MG63 (cell line): ENCODE measurements at places on chromosomes 7 and 10.
A peak's percentile ranks its signal among the peaks of the same experiment; 100 is the strongest.

GRCh38 chr10:14648005-14648765 is 126.5 kb downstream of the FAM107B start:
- no peak for DNase-seq

DNA sequence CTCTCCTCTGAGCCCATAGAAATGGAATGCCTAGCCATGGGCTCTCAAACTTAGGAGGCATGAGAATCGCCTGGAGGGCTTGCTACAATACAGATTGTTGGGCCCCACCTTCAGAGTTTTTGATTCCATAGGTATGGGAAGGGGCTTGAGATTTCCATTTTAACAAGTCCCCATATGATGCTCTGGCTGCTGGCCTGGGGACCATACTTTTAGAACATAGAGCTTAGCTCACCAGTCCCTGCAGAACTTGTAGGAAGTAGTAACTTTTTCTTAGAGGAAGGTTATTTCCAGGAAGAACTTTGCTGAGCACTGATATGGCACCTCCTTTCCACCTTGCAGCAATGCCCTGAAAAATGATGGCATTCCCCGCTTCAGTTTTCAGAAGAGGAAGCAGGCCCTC is 177.0 kb upstream of the ZMIZ1 start:
- no peak for DNase-seq

GRCh38 chr7:135601182-135601581 is 43.5 kb downstream of the NUP205 start:
- no peak for DNase-seq

DNA sequence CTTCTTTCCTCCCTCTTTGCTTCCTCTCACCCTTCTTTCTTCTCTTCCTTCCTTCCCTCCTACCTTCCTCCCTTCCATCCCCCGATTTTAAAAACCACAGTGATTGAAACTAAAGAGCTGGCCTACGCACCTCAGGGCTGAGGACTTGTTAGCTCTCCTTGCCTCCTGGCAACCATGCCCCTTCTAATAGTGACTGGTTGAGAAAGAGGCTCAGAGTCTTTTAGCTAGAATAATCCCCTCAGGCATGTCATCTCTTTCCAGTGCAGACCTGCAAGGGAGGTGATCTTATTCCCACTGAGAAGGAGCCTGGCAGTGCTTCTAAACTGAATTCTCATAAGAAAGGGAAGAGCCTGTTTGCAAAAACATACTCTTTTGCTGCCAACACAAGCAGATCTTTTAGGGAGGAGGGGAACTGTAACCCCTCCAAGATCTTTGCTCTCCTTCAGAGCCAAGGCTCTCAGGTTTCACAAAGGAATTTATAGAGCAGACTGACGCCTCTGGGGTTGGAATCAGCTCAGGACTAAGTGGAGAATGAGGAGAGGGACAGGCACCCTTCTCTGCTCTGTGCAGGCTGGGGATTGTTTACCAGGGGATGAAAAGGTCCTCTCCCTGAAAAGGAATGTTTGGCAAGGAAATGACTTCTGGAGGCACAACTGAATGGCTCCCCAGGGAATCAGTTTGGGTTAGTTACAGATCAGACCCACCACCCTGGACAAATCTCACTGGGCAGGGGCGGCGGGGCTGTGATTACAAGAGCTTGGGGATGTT is 9.4 kb upstream of the ANKRD1 start:
- peak; percentile 80 for DNase-seq

DNA sequence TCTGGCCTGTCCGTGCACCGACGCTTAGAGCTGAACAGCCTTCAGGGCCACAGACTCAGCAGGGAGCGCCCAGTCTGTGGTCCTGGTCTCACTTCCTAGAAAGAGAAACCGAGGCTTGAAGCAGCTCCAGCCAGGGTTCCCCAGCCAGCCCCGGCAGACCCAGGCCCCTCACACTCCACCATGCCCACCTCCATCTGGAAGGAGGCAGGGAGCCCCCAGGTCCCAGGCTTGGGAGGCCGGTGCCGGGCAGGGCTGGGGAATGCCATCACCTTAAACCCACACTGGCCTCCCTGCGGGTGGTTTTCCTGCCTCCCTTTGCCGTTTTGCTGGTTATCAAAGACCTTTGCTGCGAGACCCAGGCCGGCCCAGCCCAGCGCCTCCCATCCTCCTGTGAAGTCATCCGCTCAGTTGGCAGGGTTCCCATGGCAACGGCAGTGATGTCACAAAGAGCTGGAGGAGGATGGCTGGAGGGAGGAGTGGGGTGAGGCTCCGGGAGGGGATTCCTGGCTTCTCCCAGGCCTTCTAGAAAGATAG is 24.0 kb downstream of the ELFN1 start:
- DNase-seq = no peak

DNA sequence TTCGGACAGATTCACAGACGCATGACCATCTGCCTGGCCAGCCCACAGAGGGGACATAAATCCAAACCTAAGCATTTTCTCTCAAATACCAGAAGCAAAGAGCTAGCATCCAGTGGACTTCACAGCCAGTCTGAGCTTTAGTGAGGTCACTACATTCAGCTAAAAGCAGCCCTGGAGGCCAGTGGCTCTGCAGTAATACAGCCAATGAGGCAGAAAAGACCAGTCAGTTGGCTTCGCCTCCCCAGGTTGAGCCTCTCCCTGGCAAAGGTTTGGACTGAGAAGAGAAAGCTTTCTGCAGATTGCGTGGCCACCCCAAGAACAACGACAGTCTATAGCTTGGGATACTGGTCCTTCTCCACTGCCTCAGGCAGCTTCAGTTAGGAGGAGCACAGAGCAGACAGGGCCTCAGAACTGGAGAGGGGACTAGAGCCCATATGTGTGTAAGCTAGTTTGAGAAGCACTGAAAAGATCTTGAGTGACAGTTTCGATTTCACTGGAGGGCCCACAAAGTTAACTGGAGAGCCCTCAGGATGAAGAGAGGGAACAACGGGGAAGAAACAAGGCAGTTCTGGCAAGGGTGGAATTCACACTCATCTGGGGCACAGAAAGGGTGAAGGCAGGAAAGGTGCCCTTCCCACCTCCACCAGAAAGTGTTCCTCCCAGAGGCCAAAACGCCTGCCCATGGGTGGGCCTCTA is 3.8 kb downstream of the WDR91 start:
- DNase-seq = no peak

GRCh38 chr7:94970085-94970576 is 62.7 kb downstream of the PPP1R9A start:
- no peak for DNase-seq

GRCh38 chr7:14395860-14396259 is 406.4 kb upstream of the ETV1 start:
- DNase-seq = no peak

GRCh38 chr10:78640796-78641636 is 427.8 kb upstream of the ZMIZ1 start:
- no peak for DNase-seq

DNA sequence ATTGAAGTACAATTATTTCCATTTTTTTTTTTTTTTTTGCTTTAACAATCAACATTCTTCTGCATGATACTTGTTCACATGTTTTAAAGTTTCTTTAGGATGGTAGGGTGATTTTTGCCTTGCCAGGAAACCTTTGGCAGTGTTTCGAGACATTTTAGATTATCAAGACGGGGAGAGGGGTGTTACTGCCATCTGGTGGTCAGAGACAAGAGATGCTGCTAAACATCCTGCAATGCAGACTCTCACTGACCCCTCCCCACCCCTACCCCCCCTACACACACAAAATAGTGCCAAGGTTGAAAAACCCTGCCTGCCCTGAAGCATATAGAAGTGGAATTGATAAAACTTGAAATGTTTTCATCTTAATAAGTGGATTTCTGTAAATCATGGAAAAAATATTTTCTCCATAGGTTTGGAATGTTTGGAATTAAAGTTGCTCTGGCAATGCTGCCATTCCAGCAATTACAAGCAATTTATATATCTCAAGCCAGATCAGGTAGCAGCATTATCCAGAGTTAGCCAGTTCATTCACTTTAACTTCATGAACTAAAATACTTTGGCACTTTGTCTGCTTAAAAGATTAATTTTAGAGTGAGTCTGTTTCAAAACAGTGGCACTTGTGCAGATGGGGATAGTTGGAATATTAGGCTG is 62.1 kb downstream of the SDHAF3 start:
- peak; percentile 23 for DNase-seq

DNA sequence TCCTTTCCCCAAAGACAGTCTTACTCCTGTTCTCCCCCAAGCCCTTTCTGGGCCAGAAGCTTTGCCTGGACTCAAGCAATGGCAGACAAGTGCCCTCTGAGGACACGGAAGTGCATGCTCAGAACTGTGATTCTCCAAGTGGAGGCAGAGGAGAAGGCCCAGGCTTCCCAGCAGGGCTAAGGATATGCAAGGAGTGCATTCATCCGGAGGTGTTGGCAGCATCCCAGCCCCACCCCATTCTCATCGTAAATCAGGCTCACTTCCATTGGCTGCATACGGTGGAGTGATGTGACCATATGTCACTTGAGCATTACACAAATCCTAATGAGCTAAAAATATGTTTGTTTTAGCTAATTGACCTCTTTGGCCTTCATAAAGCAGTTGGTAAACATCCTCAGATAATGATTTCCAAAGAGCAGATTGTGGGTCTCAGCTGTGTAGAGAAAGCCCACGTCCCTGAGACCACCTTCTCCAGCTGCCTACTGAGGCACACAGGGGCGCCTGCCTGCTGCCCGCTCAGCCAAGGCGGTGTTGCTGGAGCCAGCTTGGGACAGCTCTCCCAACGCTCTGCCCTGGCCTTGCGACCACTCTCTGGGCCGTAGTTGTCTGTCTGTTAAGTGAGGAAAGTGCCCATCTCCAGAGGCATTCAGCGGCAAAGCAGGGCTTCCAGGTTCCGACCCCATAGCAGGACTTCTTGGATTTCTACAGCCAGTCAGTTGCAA is 1.4 kb upstream of the RBP3 start:
- no peak for DNase-seq

DNA sequence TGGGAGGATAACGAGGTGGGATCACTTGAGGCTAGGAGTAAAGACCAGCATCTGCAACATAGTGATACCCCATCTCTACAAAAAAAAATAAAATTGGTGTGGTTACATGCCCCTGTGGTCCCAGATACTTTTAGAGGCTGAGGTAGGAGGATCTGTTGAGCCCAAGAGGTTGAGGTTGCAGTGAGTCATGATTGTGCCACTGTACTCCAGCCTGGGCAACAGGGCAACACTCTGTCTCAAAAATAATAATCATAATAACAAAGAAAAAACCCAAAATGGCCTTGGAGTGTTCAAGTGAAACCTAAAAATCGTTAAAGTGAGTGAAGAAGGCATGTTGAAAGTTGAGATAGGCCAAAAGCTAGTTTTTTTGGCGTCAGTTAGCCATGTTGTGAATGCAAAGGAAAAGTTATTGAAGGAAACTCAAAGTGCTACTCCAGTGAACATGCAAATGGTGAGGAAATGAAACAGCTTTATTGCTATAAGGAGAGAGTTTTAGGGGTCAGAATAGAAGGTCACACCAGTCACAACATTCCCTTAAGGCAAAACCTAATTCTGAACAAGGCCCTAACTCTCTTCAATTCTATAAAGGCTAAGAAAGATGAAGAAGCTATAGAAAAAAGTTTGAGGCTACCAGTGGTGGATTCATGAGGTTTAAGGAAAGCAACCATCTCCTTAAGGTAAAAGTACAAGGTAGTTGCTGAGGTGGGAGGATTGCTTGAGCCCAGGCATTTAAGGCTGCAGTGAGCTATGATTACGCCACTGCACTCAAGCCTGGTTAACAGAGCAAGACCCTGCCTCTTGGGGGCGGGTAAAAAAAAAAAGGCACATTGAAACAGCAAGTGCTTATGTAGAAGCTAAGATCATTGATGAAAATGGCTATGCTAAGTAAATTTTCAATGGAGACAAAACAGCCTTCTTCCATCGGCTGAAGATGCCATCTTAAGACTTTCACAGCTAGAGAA is 45.4 kb upstream of the STOX1 start:
- DNase-seq = no peak

- DNase-seq = peak; percentile 14
Measured at GRCh38 chr10:37856881-37857286, 526 bp downstream of the ZNF248 start.

DNA sequence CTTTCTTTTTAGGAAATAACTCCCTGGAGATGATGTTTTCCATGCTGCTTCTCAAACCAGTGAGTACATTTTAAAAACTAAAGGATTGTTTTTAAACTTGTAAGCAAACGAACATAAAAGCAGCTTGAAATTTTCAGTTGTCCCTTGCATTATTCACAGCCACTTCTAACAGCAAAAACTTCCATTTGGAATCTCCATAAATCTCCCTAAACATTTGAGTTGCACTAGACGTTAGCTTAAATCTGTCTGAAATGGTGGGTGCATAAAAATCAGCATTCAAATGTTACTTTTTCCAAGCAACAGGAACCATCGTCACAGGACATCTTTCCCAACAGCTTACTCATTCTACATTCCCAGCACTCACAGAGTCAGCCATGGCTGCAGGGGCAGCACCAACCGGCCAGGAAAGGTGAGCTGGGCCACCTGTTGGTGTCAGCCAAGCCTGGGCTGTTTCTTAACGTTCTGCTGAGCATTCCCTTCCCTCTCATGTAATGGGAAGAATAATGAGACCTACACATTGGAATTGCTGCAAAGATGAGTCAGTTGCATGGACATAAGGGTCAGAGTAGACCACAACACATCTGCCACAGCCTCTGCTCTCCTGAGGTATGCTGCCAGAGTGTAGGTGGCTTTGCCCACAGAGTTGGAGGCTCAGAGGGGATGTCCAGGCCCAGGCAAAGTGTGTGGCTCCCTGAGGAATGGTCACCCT is 163.2 kb downstream of the TNS3 start:
- no peak for DNase-seq

- no peak for DNase-seq
Measured at GRCh38 chr10:71726580-71727104, 7.1 kb upstream of the C10orf105 start.

DNA sequence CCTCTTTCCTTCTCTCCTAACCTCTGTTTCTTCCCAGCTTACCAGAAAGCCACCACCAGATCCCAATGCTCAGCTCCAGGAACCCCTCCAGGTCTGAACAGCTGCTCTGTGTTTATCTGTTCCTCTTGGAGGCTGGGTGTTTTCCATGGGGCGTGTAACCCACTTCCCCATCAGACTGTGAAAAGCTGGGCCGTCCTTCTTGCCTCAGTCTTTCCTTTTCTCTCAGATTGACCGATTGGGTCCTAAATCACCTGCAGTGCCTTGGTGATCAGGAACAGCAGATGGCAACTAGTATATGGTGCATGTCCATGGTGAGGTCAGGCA is 4.8 kb downstream of the SH3PXD2A start:
- no peak for DNase-seq

DNA sequence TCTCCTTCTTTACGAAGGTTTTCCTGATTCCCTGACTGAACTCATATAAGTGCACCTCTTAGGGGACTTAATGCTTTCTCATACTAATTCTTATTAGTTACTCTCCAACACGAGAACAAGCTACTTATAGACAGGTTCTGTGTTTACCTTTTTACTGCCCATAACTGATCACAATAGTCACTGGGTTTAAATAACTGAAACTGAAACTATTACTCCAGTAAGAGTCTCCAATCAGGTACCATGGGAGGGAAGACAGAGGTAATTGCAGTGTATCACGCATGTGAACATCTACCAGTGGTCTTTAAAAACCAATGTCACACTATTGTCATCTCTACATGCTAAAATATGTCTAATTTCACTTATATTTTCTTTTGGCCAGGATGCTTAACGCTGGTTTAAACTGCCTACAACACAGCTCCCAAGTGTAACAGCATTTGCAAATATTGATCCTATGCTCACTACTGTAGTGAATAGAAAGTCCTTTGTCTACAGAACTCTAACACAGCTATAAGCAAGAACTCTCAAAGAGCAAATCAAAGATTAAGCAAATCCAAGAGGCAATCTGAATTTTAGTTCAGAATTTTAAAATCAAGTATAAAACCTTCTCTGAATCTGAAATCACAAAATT is 3.6 kb downstream of the GDI2 start:
- no peak for DNase-seq
